ENCODE measurements at places on chromosomes 1 and 21. TPM values are rescaled to one million over a fixed set of nuclear protein-coding genes. Genes with fewer than 3 reads are reported as not detected.

The TTC24 gene
- total RNA-seq, result not detected

DNA sequence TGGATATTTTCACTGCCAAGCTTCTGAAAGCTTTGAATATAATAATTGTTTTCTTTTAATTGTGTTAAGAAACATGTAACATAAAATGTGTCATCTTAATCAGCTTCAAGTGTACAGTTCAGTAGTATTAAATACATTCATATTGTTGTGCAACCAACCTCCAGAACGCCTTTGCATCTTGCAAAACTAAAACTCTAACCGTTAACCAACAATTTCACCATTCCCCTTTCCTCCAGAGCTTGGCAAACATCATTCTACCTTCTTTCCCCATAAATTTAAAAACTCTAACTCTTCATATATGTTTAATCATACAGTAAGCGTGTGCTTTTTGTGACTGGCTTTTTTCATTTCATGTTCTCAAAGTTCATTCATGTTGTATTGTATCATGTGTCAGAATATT is 2.1 kb downstream of the MNDA start:
- no peaks in the 10 kb centered on the region for H3K27me3 ChIP-seq
- no peaks in the 10 kb centered on the region for H3K36me3 ChIP-seq
- no peak overlapping the region for H3K4me3 ChIP-seq
- no peak for DNase-seq

DNA sequence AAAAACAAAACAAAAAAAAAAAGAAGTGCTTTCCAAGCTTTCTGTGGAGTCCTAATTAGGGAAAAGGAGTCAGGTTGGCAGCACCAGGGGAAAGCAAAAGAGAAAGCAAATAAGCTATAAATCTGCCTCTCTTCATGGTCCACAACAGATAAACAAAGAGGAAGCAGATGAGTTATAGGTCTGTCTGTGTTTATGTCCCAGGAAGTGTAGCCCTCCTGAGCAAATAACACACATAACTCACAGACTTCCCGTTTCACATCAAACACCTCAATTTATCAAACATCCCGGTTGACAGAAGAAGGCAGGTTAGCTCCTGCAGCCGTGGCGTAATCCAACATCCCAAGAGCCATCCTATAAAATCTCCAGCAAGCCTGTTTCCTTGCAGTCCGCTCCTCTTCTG is 5.6 kb upstream of the SLC2A5 start:
- DNase-seq, result no peak
- no peaks in the 10 kb centered on the region for H3K36me3 ChIP-seq
- no peak overlapping the region for H3K4me3 ChIP-seq

GRCh38 chr1:240171907-240172306 is 80.2 kb downstream of the FMN2 start:
- no peak overlapping the region for H3K4me3 ChIP-seq
- no peaks in the 10 kb centered on the region for H3K27me3 ChIP-seq
- H3K27ac ChIP-seq, result no peak overlapping the region
- DNase-seq, result no peak

DNA sequence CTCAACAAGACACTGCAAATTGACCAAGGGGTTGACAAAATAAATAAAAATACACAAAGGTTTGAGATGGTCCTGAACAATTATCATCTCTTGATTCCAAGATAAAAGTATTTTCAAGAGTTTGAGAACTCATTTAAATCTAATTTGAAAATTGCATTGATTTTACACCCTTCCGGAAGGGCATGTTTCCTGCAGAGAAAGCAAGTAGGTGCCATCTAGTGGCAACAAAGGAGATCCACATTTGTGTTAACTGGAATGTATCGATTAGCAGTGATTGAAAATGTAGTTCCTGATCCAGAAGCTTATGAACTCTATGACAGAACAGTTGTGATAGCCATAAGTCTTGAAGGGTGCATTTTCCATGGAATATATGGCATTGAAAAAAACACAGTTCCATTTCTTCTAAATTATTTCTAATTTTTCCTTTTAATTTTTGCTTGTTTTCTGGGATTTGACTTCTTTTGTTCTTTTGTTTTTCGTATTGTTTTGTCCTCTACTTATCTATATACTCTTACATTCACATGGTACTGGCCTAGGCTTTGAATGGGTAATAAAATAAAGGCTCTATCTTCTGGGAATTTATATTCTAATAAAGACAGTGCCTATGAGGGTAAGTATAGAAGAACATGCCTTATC is 143.7 kb downstream of the DNM3 start:
- H3K4me3 ChIP-seq, result no peak overlapping the region
- DNase-seq, result no peak
- no peaks in the 10 kb centered on the region for H3K4me1 ChIP-seq
- H3K27me3 ChIP-seq, result no peaks in the 10 kb centered on the region
- no peak overlapping the region for H3K27ac ChIP-seq

GRCh38 chr1:241639623-241640148 is 483 bp downstream of the CHML start:
- no peaks in the 10 kb centered on the region for H3K27me3 ChIP-seq
- H3K36me3 ChIP-seq, result no peaks in the 10 kb centered on the region

Measured in suprapubic skin (tissue), 4 donors.